ENCODE measurements at places on chromosomes 2 and 18.
A peak's percentile ranks its signal among the peaks of the same experiment; 100 is the strongest.

GRCh38 chr2:147541314-147541713 lies 303.5 kb upstream of the ACVR2A start:
- H3K36me3 ChIP-seq = no peaks in the 10 kb centered on the region
- no peak overlapping the region for H3K4me3 ChIP-seq
- H3K27ac ChIP-seq = no peak overlapping the region
- DNase-seq = no peak
- no peaks in the 10 kb centered on the region for H3K4me1 ChIP-seq

- no peaks in the 10 kb centered on the region for H3K27me3 ChIP-seq
- no peak for DNase-seq
- H3K27ac ChIP-seq = no peak overlapping the region
- H3K4me3 ChIP-seq = no peak overlapping the region
- no peaks in the 10 kb centered on the region for H3K36me3 ChIP-seq
These were observed 424.1 kb downstream of the ERBB4 start for GRCh38 chr2:212114489-212114888.

GRCh38 chr2:208820014-208820688 lies 413.6 kb downstream of the PTH2R start:
- no peaks in the 10 kb centered on the region for H3K4me1 ChIP-seq
- H3K4me3 ChIP-seq = no peak overlapping the region
- DNase-seq = no peak
- H3K27me3 ChIP-seq = no peaks in the 10 kb centered on the region
- no peaks in the 10 kb centered on the region for H3K36me3 ChIP-seq

- no peak overlapping the region for H3K27ac ChIP-seq
- no peaks in the 10 kb centered on the region for H3K4me1 ChIP-seq
- H3K36me3 ChIP-seq = no peaks in the 10 kb centered on the region
- DNase-seq = no peak
- H3K4me3 ChIP-seq = no peak overlapping the region
These were observed 28.7 kb downstream of the DYSF start for GRCh38 chr2:71482055-71482454.

- no peak for DNase-seq
- peaks cover 11% of the 10 kb centered on the region for H3K4me1 ChIP-seq
- peak overlapping the region; percentile 31 for H3K27ac ChIP-seq
- no peak overlapping the region for H3K4me3 ChIP-seq
- no peaks in the 10 kb centered on the region for H3K27me3 ChIP-seq
These were observed 40.1 kb downstream of the GPD2 start for GRCh38 chr2:156476021-156476849.

DNA sequence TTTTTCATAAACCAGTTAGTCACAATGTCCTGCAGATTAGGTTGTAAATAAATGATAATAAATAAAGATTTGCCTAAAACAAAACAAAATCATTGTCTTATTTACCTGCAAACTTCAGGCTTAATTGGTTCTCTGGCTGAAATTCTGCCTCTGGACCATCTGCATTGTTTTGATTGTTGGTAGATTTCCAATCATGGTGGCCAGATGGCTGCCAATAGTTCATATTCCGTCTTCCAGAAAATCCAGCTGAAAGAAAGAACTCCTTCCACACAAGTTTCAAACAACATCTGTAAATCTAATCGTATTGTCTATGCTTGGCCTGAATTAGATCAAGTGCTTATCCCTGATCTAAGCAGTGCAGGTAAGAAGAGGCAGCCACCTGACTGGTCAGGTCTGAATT lies 771.1 kb upstream of the ZEB2 start:
- H3K27me3 ChIP-seq = no peaks in the 10 kb centered on the region
- H3K36me3 ChIP-seq = no peaks in the 10 kb centered on the region
- H3K4me3 ChIP-seq = no peak overlapping the region
- no peak for DNase-seq
- no peak overlapping the region for H3K27ac ChIP-seq

DNA sequence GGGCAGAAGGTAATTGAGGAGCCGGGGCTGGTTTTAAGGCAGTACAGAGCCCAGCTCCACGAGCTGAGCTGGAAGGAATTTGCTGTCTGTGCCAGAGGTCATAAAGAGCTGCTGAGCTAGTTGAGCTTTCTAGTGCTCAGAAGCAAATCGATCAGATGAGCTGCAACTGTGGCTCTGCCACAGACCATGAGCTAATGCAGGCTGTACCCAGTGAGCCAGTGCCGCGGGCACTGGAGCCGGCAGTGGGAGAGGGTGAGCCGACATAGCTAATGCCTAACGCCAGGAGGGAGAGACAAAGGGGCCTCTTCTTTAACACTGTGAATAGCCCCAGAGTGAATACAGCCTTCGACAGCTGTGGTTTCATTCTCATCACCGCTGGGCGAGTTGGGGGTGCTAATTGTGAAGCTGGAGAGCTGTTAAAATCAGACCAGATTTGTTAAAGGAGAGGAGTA lies 410.1 kb upstream of the TCF4 start:
- DNase-seq = no peak
- no peaks in the 10 kb centered on the region for H3K27me3 ChIP-seq
- no peak overlapping the region for H3K27ac ChIP-seq
- H3K4me3 ChIP-seq = no peak overlapping the region
- peaks cover 27% of the 10 kb centered on the region for H3K4me1 ChIP-seq

Data from memory B cell (primary cell).